ENCODE measurements at places on chromosomes 2 and 18.

GRCh38 chr2:28310107-28310506 lies 82.6 kb upstream of the FOSL2 start:
- no peak for DNase-seq

DNA sequence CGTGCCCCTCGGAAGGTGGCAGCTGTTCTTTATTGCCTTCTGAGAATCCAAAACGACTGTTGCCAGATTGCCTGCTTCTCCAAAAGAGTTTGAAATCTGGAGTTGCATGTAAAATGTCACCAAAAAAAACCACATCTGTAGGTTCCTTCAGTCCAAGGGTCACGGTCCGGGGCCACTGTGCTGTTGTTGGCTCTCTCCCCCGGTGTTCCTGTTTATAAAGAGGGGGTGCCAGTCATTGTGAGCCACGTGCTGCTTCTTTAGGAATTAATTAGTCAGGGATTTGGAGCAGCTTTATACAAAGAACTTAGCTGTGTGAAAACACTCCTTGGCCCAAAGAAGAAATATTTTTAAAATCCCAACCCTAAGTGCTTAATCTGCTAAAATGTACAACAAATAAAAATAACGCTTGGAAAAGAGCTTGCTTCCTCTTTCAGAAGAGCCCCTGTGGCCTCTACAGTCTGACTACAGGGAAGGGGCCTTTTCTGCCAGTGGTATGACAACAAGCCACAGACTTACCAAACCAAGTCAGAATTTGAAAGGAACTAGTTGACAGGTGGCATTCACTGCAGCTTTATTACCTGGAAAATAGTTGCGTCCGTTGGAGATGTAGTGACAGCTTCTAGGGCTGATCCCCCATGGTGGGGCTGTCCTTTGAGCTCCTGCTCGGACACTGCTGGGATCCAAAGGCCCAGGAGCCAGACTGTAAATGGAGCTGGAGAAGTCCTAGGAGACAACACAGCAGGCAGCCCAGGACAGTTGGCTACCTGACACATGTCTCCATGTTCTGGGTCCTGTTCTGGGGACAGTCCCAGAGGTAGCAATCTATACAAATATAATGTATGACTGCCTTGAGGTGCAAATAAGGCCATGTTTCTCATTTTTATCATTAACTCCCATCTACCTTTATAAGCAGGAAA lies 84.5 kb upstream of the SLC1A4 start:
- no peak for DNase-seq

GRCh38 chr2:55840460-55840859 lies 83.1 kb downstream of the EFEMP1 start:
- no peak for DNase-seq

DNA sequence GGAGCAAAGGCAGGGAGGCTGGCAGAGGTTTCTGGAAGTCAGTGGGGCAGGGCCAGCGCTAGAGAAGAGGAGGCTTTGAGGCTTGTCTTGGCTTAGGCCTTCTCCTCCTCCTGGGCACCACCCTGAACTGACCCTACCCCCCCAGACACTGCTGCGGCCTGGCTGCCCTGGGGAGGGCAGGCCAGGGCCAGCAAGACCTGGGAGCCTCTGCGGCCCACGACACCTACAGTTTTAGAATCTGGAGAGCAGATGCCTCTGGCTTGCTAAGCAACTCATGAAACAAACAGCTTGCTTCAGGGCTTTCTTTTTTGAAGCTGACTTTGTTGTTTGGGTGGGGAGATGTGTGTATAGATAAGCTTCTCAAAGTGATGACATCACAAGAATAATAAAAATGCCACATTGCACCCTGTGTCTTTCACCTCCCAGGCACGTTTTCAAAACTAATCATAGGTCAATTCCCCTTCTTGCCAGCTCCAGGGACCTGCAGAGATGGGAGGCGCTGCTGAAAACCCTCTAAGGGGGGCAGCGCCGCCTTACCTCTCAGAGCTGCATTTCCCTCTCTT lies 46.2 kb upstream of the SMAD7 start:
- peak; percentile 93 for DNase-seq

GRCh38 chr2:103289105-103289725 lies 527.4 kb downstream of the TMEM182 start:
- DNase-seq, result no peak

GRCh38 chr2:65158557-65158956 lies 28.7 kb upstream of the RAB1A start:
- no peak for DNase-seq

GRCh38 chr2:238488347-238488826 lies 61.7 kb downstream of the ASB1 start:
- no peak for DNase-seq

- no peak for DNase-seq
These were observed 385.4 kb downstream of the SPAG16 start for GRCh38 chr2:213669657-213670056.
